Daoy (cell line): ENCODE measurements at places on chromosomes 1 and 21. TPM values are rescaled to one million over a fixed set of nuclear protein-coding genes. Genes with fewer than 3 reads are reported as not detected.

The PHGDH gene
- 140 and 166 TPM in 2 replicates for total RNA-seq

DNA sequence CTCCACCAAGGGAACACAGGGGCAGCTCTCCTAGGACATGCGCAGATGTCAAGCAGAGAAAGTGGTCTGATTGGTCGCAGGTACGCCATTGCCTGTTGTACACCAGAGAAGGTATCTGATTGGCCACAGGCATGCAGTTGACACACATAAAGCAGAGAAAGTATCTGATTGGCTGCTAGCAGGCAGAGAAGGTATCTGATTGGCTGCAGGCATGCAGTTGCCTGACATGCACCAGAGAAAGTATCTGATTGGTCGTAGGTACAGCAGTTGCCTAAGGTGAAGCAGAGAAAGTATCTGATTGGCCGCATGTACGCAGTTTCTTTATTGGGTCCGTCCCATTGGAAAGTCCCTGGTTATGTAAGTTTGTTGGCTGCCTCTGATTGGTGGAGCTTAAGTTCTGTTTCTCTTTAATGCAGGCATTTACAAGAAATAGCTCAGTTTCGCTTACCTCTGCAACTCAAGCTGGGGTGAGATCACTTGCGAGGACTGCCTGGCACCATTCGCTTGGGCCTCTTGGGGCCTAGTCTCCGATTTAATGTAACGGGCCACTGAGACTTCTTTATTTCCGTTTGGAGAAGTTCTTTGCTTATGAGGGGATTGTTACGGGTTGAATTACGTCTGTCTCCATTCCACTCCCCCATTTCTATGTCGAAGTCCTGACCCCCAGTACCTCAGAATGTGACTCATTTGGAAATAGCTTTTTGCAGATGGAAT, 74.2 kb downstream of the SIK1 start:
- no peak for DNase-seq

The MAP1LC3C gene
- not detected in 2 replicates for total RNA-seq

DNA sequence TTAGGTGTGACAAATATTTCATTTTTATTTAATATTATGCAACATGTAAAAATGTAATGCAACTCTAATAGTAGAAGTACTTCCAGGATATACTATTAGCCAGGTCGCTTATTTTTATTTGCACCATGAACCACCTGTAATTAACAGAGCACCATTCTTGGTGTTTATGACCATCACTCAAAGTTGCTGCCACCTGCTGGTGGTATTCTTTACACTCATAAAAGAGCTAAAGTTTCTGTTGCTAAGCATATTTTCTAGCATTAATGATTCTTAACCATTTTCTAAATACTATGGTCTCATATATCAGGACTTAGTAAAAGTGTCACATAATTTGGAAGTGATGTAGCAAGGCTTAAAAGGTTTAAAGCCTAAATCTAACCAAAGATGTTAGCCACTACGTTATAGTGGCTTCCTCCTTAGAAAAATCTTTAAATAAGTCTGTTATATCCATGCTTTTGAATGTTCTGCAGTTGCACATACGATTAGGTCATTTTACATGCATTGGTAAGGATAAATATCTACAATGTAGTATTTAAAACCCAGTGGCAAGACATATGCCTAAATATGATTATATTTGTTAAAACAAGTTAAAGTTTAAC, 244.5 kb downstream of the NEGR1 start:
- peak; percentile 31 for DNase-seq

The PRAMEF8 gene
- not detected in 2 replicates for total RNA-seq

The OR6N1 gene
- not detected in 2 replicates for total RNA-seq

DNA sequence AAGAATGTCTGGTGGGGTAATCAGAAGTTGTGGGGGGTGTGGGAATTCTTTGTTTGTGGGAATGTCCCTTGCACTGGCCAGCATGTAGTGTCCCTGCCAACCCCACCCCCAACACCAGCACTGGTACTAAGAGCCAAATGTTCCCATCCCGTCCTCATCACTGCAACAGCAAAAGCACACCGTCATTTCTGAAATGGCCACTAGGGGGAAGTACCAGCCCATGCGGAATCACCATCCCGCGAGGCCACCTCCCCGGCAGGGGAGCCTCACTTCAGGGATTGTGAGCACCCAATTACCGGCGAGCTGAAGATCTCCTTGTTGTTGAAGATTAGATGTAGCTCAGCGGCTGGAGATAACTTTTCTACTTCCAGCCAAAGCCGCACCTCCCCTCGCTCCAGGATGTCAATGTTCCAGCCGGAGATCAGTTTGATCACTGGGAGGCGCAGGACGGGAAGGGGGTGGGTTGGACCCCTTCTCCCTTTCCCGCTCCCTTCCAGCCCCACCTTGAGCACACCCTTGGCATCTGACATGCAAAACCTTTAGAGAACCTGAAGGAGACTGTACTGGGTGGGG, 41.0 kb downstream of the MYOM3 start:
- peak; percentile 81 for DNase-seq

The CRYAA gene
- total RNA-seq, result not detected in 2 replicates

GRCh38 chr1:145918992-145919939, 749 bp upstream of the PEX11B start:
- DNase-seq, result peak; percentile 55

The COL8A2 gene
- total RNA-seq, result 2.2 and 3.7 TPM in 2 replicates

DNA sequence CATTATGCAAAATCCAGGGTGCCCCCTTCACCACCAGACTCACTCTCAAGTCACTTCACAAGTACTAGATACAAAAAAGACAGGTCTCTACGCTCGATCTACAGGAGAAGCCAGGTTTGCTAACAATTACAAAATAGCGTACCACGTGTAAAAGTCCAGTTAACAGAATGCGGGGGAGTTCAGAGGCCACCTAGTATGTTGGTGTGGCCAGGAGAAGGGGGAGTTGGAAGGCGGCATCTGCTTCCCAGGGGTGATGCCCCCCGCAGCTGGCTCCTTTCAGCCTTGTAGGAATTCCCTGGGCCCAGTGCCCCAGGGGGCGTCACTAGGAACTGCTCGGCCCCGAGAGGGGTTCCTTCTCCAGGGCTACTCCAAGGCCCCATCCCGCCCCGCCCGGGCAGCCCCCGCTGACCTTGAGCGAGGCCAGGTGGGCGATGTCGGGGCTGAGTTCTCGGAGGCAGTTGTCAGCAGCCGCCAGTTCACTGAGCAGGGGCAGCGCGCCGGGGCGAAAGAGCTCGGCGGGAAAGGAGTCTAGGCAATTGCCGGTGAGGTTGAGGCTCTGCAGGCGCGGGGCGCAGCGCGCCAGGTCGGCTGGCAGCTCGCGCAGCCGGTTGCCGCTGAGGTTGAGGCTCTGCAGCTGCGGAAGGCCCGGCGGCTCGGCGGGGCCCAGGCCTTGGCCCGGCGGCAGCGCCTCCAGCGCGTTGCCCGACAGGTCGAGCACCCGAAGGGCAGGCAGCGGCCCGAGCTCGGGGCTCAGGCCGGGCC, 664 bp downstream of the LRRC47 start:
- no peak for DNase-seq

GRCh38 chr1:64854674-64855073, 109.8 kb downstream of the RAVER2 start:
- no peak for DNase-seq

The PRDX1 gene
- 791 and 852 TPM in 2 replicates for total RNA-seq

GRCh38 chr1:81006502-81006901, 794.2 kb upstream of the ADGRL2 start:
- no peak for DNase-seq

The TTLL7 gene
- total RNA-seq, result 13.3 and 15.5 TPM in 2 replicates

DNA sequence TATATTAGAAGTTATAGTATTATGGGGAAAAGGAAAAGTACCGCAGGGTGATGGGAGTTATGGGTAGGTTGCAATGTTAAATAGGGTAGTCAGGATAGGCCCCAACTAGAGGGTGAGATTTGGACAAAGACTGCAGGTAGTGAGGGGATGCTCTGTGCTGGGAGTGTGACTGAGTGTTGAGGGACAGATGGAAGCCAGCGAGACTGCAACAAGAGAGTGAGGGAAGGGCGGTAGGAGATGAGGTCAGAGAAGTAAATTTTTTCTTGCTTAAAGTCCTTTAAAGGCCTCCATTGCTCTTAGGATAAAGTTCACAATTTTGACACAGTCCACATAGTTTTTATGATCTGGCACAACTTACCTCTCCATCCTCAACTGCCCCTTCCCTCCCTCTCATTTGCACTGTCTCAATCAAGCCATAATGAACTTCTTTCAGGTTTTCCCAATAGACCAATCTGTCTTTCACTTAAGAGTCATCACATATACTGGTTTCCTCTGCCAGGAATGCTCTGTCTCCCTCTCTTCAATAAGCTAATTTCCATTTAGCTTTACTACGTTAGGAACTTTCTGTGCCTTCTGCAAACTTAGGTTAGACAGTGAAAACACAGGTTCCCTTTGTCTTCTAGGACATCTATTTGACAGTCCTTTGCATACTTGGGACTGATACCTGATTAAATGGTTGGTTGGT, 237.7 kb upstream of the CACYBP start:
- no peak for DNase-seq

- DNase-seq, result peak; percentile 45
Measured at GRCh38 chr1:38546636-38547035, 312.9 kb downstream of the RRAGC start.

DNA sequence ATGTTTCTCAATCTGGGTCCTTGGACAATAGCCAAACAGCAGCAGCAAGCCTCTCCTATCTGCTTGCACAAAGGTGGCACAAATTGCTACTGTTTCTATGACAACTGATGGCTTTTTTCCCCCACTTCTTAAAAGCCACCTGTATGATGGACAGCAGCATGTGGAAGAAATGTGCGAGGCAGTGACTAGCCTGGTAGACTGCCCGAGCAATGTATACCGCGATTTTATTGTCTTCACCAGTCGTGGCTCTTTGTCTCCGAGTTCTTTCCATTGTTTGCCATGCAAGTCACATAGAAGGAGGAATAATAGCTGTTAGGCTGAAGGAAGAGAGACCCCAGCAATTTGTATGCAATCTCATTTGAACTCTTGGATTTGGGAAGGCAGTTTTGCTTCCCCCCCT, 79.4 kb downstream of the S1PR1 start:
- no peak for DNase-seq

DNA sequence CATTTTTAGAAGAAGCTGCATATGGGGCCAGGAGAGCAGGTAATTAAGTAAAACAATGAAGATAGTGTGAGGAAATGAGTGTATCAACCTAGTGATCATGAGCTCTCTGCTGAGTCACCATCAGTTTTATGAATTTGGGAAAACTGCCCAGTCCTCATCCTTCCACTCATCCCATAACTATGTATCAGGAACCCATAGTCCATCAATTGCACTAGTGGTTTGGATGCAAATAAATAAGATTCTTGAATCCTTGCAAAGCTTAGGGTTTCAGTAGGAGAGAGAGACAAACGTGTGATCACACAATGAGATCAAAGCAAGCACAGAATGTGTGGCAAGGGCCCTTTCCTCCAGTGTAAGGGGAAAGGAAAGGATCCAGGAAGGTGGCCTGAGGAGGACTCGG, 145.6 kb downstream of the ZZZ3 start:
- peak; percentile 94 for DNase-seq

DNA sequence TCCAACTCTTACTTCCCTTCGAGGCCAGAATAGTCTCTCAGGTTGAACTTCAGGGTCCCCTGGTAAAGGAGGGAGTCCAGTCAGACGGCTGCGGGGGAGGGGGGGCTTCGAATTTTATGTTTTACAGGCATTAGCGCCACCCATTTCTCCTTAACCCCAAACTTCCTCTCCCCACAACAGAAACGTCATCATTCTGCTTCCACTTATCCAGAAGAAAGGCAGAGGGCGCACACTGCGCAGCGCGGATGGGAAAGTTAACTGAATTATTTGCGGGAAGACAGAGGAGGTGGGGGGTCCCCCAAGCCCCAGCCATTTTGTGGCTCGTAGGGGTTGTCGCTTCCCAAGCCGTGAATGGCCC, 529 bp upstream of the PRMT2 start:
- DNase-seq, result peak; percentile 83

- no peak for DNase-seq
Measured at GRCh38 chr1:85448358-85448757, 16.6 kb downstream of the DDAH1 start.

DNA sequence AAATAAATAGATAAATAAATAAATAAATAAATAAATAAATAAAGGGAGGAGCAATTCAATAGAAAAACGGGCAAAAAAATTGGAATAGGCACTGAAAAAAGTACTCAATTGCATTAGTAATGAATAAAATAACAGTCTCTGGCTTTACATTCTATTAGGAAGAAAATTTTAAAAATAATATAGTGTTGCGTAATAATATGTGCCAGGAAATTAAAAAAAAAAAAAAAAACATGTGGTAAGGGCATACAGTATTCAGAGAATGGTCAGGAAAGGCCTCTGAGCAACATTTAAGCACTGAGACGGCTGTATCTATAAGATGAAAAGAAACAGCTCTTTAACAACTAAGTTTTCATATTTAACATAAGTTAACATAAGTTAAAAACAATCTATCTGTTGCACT, 48.7 kb upstream of the GLIS1 start:
- DNase-seq, result no peak

DNA sequence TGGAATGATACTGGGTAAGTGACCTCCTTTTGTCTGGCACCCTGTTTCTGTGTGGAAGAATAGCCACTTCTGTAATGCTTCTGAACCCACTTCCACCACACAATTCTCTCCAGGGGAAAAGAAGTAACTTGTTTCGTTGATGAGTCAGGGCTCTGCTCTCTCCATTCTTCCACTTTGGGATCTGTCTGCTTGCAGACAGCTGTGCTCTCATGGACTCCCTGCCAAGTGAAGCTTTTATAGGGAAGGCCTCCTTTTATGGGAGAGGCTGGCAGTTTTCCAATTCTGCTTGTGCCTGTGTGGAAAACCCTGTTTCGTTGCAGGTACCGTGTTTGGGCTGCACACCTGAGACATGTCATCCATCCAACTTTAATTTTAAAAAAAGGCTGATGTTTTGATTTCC, 130.7 kb downstream of the GIPC2 start:
- DNase-seq, result peak; percentile 84

DNA sequence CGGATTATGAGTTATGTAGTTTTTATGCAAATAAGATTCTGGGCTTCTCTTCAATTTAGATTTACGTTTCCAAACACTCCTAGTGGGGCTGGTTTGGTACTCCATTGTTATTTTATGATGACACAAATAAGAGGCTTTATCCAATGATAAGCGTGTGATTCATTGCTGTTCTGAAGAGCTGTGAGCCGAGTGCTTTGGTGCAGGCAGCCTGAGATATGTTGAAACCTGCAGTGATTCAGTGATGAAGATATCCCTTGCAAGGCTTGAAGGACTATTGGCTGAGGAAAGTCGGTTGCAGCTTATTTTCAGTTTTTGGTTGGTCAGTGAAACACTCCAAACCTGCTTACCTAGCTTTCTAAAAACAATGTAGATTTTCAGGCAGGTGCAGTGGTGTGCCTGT, 112.2 kb downstream of the RYR2 start:
- peak; percentile 58 for DNase-seq
